ENCODE measurements at places on chromosomes 2 and 18. TPM values are rescaled to one million over a fixed set of nuclear protein-coding genes. Genes with fewer than 3 reads are reported as not detected.

- no peak for DNase-seq
Measured at GRCh38 chr2:65016789-65017188, 27.6 kb downstream of the SLC1A4 start.

DNA sequence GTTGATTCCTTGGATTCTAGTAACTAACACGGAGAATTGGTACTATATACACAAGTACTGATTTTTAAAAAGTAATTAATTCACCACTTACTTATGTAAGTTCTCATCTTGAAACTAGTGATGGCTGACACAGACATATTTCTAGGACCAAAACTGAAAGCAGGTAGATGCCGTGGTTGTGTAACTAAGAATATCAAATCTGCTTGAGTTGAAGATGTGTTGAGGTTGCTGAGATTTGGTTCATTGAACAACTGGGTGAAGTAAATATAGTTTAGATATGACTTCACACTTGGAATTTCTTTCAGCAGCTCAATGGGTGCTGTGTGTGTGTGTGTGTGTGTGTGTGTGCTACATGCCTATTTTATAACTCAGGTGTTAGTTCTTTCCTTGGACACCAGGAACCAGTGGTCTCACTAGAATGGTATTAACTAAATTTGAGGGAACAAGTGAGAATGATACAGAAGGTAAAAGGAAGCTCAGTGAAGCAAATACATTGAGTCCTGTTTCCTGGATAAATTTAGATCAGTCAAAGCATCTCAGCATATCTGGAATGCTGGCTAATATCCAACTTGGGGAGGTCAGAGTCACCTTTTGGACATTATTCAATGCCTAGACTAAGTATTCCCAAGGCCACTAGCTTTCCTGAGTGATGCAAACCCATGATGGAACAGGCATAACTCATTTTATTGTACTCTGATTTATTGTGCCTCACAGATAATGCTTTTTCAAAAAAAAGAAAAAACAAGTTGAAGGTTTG lies 110.7 kb upstream of the ZEB2 start:
- no peak for DNase-seq

- no peak for DNase-seq
Measured at GRCh38 chr2:32384529-32384928, 27.7 kb downstream of the BIRC6 start.

PROC gene
- total RNA-seq, result not detected

TRABD2A gene
- total RNA-seq, result 6.3 TPM
